ENCODE measurements at places on chromosomes 11 and 22. TPM values are rescaled to one million over a fixed set of nuclear protein-coding genes. Genes with fewer than 3 reads are reported as not detected.

DNA sequence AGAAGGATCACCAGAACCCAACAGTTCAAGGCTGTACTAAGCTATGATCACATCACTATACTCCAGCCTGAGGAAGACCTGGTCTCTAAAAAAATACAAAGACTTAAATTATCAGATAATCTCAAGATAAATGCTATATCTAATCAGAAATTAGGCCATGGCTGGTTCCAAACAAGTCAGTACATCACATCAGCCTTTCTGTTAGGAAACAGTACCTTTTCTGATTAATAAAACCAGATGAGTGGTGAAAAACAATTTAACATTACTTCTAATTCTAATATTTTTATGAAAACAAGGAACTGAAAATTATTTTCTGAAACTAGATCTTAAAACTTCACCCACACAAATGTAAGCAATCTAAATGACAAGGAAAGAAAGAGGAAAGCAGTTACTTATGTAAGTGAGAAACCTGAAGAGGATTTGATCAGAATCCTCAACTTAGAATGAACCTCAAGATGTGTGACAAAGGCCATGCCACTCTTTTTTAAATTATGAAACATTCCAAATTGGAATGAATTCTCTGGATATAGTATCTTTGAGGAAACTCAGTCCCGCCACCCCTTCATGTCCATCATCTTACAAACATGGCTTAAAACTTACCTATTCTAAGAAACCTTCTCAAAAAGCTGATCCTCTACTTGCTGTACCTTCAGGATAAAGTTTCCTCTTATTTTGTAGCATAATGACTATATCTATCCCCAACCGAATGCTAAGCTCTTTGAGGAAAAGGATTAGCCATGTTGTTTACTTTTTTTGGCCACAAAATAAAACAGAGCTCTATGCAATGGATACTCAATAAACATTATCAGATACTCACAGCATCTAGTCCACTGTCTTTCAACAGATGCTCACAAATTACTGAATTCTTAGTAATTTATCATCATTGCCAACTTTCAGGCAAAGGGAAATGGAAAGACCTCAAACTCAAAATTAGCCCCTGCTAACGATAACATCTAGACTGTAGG is 132.0 kb downstream of the MRTFA start:
- DNase-seq: no peak

- peak; percentile 40 for DNase-seq
Measured at GRCh38 chr22:45296628-45297297, 12.0 kb downstream of the UPK3A start.

DNA sequence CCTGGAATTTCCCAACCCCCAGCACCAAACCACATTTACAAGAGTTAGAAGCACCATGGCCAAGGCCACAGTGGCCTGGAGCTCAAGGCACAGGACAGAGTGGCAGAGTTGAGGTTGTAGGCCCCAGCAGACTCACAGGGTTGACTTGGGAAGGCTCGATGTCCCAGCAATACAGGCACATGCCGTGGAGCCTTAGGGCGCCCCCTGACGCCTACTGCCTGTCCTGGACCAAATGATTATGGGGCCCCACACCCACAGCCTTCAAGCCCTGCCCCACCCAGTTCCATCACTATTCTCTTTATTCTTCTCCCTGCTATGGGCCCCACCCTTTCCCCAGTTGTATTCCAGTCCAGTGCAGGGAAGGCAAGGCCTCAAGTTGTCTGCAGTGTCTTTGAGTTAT is at the start of gene CCDC179:
Gene CCDC179, minus strand, starts transcription at position 234 of the 400 bp plus-strand sequence. Its CDS starts 53 bp downstream, at position 181.
- DNase-seq: no peak

The OR5AS1 gene
- not detected for total RNA-seq

The ZBTB16 gene
- 1.3 TPM for total RNA-seq

The CECR2 gene
- 0.14 TPM for total RNA-seq

DNA sequence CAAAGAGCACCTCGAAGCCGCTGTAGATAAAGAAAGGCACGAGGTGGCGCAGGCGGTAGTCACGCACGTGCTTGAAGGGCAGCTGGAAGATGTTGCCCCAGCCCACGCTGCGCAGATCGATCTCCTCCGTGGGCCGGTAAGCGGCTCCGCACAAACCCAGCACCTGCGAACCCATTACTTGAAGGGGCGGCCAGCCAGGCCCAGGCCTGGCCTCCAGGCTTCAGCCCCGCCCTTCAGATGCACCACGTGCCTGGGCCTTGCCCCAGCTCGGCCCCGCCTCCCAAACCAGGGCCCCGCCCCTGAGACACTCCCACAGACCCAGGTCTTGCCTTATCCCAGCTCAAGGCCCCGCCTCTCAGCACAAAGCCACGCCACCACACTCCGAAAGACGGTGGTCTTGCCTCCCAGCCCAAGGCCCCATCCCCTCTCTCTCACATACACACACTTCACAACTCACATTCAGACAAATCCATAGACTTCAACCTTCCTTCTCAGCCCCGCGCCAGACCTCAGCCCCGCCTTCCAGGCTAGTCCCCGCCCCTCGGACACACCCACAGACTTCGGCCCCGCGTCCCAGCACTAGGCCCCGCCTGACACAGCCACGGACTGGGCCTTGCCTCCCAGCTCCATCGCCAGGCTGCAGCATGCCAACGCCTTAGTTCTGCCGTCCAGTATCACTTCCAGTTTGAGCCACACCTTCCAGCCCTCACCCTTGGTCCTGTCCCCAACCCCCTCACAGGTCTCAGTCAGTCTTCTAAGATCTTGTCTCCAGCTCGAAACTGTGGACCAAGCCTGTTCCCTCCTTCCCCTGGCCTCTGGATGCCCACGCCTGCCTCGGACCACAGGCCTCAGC is 7.0 kb downstream of the UNC93B1 start:
- DNase-seq: no peak

DNA sequence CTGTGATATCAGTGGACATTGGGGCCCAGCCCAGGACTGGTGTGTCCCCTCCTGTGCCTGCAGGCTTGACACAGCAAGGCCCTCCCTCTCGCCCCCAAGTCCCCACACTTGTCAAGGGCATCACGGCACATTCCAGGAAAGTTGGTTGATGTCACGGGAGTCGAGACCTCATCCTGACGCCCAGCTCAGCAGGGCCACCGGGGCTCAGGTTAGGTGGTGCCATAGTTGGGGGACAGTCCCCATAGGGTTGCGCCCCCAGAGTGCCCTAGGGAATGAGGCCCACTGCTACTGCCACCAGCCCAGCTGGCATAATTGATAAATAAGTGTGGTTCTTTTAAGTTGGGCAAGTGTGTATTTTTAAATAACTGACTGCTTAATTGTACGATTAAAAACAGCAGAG is 28.3 kb upstream of the GRAMD4 start:
- DNase-seq: no peak

The RPUSD4 gene
- total RNA-seq: 43.8 TPM

GRCh38 chr11:101812546-101812945 is 102.3 kb upstream of the CEP126 start:
- no peak for DNase-seq

DNA sequence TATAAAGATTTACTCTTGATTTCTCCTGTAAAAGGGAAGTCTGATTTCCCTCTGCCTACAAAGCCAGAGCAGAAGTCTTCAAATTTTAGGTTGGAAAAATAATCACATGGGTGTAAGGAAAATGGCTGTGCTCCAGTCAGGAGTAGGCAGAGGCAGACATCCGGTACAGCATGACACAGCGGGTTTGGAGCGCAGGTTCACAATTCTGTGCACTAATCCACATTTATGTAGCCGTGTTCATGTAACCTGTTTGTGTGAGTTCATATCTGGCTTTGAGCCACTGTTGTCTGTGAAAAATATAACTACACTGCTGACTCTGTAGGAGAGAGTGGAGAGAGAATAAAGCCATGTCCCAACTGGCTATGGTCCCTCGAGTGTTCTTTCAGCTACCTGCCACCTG is 248.0 kb downstream of the CASP12 start:
- peak; percentile 22 for DNase-seq

The OR4C13 gene
- total RNA-seq: not detected

DNA sequence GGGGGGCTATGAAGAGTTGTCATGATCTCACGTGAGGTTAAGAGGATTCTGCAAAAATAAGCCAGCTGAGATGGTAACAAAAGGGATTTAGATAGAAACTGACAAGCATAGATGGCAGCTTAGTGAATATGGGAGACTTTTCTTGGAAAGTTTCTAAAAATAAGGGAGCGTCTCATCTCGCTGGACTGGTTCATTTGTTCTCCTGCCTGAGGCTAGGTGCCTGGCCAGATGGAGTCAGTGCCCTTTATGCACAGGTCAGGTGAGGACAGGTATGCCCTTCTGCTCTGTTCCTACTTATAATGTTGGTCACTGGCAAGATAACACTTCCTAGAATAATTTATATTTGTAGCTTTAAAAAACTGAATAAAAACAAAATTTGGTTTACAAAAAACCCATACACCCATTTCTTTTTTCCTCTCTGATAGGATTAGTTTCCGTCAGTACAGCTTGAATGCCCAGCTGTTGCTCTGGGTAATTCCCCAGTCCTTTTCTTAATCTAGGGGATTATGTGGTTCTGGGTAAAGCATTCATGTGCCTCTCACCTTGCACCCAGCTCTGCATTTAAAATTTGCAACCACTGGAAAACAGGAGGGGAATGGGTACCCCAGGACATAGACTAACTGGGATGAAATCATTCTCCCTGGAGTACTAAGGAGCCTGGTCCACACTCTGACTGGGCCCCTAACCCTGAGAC is 90.0 kb downstream of the AMOTL1 start:
- DNase-seq: no peak

GRCh38 chr11:128470081-128470480 is 117.3 kb downstream of the ETS1 start:
- DNase-seq: no peak

DNA sequence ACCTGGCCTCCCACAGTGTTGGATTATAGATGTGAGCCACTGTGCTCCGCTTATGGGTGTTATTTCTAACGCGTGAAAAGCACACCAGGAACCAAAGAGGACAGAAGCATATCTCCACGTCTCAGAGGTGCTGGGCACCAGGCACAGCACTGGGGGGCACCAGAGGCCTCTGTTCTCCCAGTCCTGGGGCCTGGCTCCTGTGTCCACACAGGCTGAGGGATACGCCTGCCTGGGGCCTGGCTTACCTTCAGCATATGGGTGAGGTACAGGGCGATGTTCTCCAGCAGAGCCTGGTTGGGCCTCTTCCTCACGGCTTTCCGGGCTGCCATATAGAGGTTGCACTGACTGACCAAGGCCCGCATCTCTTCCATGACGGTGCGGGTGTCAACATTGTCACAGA is 24.7 kb upstream of the NAP1L4 start:
- no peak for DNase-seq

- DNase-seq: no peak
Measured at GRCh38 chr11:114796954-114797721, 118.8 kb downstream of the NXPE2 start.

GRCh38 chr22:20834206-20834605 is 24.4 kb downstream of the PI4KA start:
- no peak for DNase-seq

DNA sequence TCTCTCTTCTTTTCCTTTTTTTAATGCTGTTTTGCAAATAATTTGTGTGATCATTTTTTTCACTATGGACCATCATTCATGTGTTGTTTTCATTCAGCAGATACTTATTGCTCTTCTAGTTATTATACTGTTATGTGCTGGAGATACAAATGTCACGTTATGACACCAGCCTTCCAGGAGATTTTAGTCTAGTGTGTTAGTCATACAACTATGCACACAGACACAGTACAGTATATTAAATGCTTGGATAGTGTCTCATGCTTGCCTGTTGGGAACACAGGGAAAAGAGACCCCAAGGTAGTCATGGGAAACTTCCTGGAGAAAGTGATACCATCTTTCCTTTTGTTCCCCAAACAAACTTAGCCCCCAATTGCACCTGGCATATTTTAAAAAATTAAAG is 116.1 kb downstream of the UVRAG start:
- DNase-seq: no peak

GRCh38 chr11:61969838-61970662 is 2.6 kb upstream of the FTH1 start:
- DNase-seq: no peak

DNA sequence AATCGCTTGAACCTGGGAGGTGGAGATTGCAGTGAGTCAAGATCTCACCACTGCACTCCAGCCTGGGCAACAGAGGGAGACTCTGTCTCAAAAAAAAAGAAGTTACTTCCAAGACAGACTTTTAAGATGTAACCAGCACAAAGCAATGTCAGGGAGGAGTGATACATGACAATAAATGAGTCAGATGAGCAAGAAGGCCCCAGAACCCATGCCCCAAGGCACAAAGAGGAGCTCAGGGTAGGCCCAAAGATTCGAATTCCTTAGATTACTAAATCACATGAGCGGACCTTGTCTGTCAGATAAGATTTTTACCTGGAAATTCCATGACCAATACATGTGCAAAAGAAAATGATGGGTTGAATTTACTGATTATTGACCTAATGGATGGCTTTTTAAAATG is 10.5 kb upstream of the JHY start:
- DNase-seq: no peak

Measured in naive thymus-derived CD8-positive, alpha-beta T cell (primary cell).